ENCODE measurements at places on chromosomes 7 and 10.

GRCh38 chr7:11716185-11716584 is 115.8 kb downstream of the THSD7A start:
- DNase-seq, result no peak

- DNase-seq, result no peak
Measured at GRCh38 chr10:76911184-76911583, 726.4 kb downstream of the KCNMA1 start.

DNA sequence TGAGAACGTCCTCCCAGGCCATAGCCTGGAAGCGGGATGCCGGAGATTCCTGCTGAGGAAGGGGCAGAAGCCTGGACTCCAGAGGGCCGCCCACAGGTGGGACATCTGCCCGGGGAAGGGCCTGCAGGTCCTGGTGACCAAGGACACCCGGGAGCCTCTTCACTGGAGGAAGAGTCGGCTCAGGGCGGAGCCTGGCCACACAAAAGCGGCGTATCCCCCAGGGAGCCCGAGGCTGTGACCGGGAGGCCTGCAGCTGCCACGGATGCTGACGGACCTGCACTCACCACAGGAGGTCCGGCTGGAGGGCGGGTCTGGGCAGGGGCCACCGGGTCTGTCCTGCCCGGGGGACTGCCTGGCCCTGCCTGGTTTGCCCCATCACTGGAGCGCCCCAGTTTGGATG is 15.5 kb upstream of the ADGRA1 start:
- no peak for DNase-seq

DNA sequence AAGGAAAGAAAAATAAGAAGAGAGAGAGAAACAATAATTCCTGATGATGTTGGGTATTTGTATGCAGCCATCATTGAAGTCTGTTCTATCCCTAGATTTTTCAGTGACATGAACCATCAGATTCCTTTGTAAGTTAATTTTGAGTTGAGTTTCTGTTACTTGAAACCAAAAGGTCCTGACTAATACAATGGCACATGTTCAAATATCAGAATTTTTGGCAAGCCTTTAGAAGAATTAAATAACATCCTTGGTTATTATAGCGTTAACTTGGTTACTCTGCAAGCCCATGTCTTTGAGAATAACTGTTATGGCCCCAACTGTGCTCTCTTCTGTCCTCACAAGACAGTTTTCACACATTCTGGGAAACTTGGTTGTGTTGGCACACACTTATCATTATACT is 66.5 kb downstream of the SYPL1 start:
- no peak for DNase-seq

- no peak for DNase-seq
Measured at GRCh38 chr10:127094984-127095383, 101.4 kb downstream of the INSYN2A start.

GRCh38 chr7:153443032-153443701 is 609.0 kb upstream of the DPP6 start:
- DNase-seq, result no peak

DNA sequence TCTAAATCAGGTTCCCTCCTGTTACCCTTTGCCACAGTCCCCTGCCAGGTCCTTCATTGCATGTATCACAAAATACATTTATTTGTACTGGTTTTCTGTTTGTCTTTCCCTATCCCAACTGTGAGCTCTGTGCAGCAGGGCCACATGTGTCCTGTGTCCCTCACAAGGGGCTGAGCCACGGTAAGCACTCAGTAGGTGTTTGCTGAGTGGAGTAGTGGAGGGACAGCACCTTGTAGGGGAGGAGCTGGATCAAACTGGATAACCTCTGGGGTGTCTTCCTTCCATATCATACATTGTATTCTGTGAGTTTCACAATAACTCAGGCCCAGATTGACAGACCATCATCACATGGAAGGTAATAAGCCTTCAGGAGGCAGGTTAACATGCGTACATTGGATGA is 25.9 kb downstream of the PIK3CG start:
- DNase-seq, result no peak

DNA sequence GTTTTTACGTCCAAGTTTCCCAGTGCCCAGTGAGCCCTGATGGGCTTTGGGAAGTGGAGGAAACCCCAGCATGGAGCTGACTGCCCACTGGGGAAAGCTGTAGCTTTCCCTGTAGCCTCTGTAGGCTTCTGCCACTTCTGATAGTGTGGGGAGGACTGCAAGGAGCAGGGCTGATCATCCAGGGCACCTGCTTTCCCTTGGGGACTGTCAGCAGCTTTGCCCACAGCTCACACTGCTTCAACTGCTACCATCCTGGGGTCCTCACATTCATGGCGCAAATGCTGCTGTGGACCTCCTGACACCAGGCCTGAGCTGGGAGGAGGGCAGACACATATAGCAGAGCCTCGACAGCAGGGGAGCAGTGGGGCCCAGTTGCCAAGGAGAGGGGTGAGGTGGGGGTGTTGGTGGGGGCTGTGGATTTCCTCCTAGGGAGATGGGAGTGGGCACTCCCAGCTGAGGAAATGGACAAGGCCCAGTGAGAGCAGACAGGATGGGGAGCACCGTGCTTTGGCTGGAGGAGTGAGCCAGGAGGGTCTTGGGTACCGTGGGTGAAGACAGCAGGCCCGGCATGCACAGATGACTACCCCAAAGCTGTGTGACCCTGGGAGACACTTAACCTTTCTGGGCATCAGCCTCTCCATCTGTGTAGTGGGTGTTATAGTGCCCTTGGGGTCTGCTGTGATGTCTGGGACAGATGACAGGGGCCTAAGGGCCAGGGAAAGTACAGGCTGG is 16.2 kb downstream of the RAMP3 start:
- no peak for DNase-seq

DNA sequence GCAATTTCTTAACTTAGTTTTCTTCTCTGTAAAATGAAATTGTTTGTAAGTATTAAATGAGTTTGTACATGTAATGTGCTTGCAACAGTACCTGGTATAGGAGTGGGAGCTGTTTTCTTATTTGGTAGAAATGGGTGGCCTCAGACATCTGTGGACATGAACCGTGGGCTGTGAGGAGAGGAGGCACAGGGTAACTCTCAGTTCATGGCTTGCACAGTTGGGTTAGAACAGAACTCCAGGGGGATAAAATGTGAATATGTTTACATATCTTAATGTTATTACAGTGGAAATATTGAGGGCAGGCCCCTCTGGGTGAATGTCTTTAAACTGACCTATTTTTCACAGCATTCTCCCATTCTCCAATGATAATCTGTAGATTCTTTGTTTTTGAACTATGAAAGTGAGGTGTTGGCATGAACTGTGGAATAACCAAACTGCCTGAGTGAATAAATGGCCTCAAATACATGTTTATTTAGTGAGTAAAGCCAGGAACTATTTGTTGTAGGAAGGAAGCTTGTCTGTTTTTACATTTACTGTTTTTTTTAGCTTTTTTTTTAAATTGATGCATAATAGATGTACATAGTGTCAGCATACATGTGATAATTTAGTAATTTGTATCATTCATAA is 2.6 kb downstream of the ABCA13 start:
- no peak for DNase-seq

GRCh38 chr7:114953724-114954123 is 31.8 kb downstream of the MDFIC start:
- no peak for DNase-seq
